Activated gamma-delta T cell (primary cell): ENCODE measurements at places on chromosomes 12 and 14.

- DNase-seq: no peak
Observed at GRCh38 chr12:15924956-15925355, 13.8 kb downstream of the DERA start.

DNA sequence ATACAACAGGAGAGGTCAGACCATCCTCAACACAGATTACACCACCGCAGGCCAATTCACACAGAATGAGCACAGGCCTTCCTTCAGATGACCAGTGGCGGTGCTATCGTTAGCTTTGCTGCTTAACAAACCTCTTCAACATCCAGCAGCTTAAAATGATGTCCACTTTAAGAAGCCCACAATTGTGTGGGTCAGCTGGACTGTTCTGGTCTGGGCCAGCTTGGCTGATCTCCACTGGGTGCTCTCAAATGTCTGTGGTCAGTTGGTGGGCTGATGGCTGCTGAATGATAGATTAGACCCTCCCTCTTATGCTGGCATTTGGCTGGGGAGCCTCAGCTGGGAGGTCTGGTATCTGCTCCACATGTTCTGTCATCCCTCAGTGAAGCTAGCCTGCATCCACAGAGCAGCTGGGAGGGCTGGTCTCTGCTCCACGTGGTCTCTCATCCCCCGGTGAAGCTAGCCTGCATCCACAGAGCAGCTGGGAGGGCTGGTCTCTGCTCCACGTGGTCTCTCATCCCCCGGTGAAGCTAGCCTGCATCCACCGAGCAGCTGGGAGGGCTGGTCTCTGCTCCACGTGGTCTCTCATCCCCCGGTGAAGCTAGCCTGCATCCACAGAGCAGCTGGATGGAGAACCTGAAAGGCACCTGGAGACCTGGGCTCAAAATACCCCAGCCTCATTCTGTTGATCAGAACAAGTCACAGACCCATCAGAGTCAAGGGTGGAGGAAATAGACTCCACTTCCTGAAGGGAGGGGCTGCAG is 203.6 kb upstream of the DIO3 start:
- no peak for DNase-seq

DNA sequence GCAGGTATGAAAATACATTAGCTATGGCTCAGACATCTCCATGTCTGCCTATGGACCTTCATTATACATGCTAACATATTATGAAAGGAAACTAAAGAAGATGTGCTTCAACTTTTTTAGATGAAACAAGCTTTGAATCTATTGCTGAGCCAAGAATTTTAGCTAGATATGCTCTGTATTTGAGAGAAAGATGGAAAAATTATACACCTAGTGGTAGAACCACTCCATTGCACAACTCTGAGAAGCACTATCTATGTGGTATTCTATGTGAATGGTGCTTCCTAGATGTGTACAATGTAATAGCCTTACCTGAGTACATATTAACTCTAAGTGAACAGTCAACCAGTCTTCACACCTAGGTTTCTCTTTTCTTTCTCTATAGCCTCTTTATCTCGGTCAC is 17.3 kb downstream of the EPYC start:
- DNase-seq: no peak

DNA sequence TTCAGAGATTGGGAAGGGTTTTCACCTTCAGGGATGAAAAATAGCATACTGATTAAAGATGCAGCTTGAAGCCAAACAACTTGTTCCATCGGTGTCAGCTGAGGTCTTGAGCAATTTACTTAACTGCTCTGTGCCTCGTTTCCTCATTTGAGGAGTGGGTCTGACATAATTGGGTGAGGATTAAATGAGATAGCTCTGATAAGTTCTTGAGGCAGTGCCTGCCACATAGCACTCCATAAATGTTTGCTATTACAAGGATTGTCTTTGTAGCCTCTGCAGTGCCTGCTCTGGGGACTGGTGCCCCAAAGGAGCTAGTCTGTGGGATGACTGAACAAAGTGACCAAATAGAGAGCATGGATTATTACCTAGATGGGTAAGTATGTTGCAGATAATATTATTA is 50.6 kb downstream of the ATP23 start:
- no peak for DNase-seq

- DNase-seq: no peak
Observed at GRCh38 chr12:16036073-16036472, 124.9 kb downstream of the DERA start.

GRCh38 chr12:47832263-47832933 is 12.7 kb upstream of the HDAC7 start:
- no peak for DNase-seq

- DNase-seq: no peak
Observed at GRCh38 chr12:52519387-52519703, 849 bp downstream of the KRT5 start.

DNA sequence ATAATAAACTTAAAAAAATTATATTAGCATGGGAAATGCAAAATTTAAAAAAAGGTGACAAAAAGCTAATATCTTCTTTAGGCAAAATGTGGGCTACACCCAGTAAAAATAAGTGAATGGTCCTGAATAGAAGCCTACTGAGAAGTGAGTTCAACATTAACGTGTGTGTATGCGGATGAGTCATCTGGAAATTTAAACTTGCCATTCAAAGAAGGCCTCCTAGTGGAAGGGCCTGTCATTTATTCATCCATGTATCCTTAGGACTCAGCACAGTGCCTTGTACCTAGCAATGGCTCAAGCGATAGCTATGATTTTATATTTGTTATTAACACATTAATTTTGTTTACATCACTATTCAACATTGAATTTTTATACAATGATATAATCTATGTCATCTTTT is 226.2 kb downstream of the NUBPL start:
- no peak for DNase-seq
